GM06990 (cell line): ENCODE measurements at places on chromosomes 5 and 9.

GRCh38 chr5:40569546-40570270 is 110.0 kb upstream of the PTGER4 start:
- no peak for DNase-seq

DNA sequence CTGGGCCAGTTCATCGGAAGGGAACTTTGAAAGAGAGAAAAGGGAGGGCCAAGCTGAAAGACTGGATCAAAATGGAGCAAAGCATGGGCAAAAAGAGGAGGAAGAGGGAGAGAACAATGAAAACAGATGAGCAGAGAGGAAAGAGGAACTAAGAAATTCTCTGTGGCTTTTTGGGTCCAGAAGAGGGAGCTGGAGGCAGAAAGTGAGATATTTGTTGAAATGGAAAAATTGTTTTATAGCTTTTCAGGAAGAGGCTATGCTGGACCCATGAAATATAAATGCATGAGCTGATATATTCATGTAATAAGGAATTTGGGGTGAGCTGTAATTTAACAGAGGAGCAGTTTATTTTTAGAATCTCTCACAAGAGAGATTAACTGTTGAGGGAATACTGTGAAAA is 457.3 kb downstream of the DMAC1 start:
- no peak for DNase-seq

GRCh38 chr5:28926422-28926821 is 1888.0 kb upstream of the CDH9 start:
- no peak for DNase-seq

- peak; percentile 85 for DNase-seq
These were observed 1.2 kb downstream of the FBXL17 start for GRCh38 chr5:108380531-108381349.

DNA sequence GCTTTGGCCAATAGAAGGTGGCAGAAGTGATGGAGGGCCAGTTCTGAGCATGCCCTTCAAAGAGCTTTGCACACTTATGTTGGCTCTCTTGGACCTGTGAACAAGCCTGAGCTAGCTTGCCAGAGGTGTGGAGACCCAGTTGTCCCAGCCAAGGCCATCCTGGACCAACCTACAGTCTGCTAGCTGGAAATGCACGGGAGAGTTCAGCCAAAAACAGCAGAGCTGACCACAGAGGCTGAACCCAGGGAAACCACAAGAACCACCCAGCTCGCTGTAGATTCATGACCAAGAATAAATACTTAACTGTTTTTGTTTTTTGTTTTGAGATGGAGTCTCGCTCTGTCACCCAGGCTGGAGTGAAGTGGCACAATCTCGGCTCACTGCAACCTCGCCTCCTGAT is 65.4 kb upstream of the HAND1 start:
- no peak for DNase-seq

GRCh38 chr5:140558542-140558941 is 1.3 kb upstream of the SRA1 start:
- DNase-seq = no peak

GRCh38 chr5:143094087-143094521 is 309.4 kb downstream of the NR3C1 start:
- no peak for DNase-seq

- no peak for DNase-seq
These were observed 368 bp upstream of the CCDC180 start for GRCh38 chr9:97307091-97307490.
